Glomerular endothelial cell (primary cell): ENCODE measurements at places on chromosomes 12 and 14. TPM values are rescaled to one million over a fixed set of nuclear protein-coding genes. Genes with fewer than 3 reads are reported as not detected.

Gene POTEM
- not detected in 2 replicates for total RNA-seq

Gene TAS2R42
- not detected in 2 replicates for total RNA-seq

Gene WASHC3
- total RNA-seq, result 67.8 and 93.9 TPM in 2 replicates

Gene CLEC9A
- total RNA-seq, result not detected in 2 replicates

Gene E2F7
- total RNA-seq, result 20.1 and 26.3 TPM in 2 replicates

Gene EML5
- total RNA-seq, result under 0.01 TPM in 1 of 2 replicates, not detected in the other

Gene NEMF
- 25.1 and 59.4 TPM in 2 replicates for total RNA-seq

Gene NPFF
- 0.70 TPM in 1 of 2 replicates, not detected in the other for total RNA-seq

Gene ADAM21
- 0.12 and 0.19 TPM in 2 replicates for total RNA-seq

Gene SYNE2
- 15.9 and 35.6 TPM in 2 replicates for total RNA-seq

Gene TUBA1A
- total RNA-seq, result 1,256 and 1,548 TPM in 2 replicates

Gene SYCP3
- 2.0 TPM in 1 of 2 replicates, not detected in the other for total RNA-seq

Gene FOXN4
- not detected in 2 replicates for total RNA-seq

Gene RAD52
- 10.6 and 12.5 TPM in 2 replicates for total RNA-seq

Gene ADGRD1
- total RNA-seq, result not detected in 2 replicates

Gene KRT80
- total RNA-seq, result 1.5 and 1.6 TPM in 2 replicates

Gene RTL1
- 0.10 TPM in 1 of 2 replicates, not detected in the other for total RNA-seq

Gene RITA1
- 24.3 and 33.0 TPM in 2 replicates for total RNA-seq

Gene GLIPR1L1
- not detected in 2 replicates for total RNA-seq

Gene ST8SIA1
- 1.0 and 1.2 TPM in 2 replicates for total RNA-seq

Gene ADAMTS20
- total RNA-seq, result not detected in 2 replicates

Gene PNMA1
- total RNA-seq, result 38.5 and 44.9 TPM in 2 replicates

Gene HCAR3
- total RNA-seq, result not detected in 2 replicates

Gene GPR84
- total RNA-seq, result not detected in 2 replicates

Gene LAG3
- not detected in 2 replicates for total RNA-seq
